ENCODE measurements at places on chromosomes 12 and 14. TPM values are rescaled to one million over a fixed set of nuclear protein-coding genes. Genes with fewer than 3 reads are reported as not detected.

GRCh38 chr12:55681142-55682077 lies 26.3 kb downstream of the ITGA7 start:
- peak; percentile 54 for DNase-seq
- H3K27me3 ChIP-seq, result no peaks in the 10 kb centered on the region
- H3K27ac ChIP-seq, result peak overlapping the region; percentile 82
- peaks cover 24% of the 10 kb centered on the region for H3K4me1 ChIP-seq

GRCh38 chr12:30795410-30796312 lies 40.9 kb upstream of the CAPRIN2 start:
- H3K27me3 ChIP-seq, result peaks cover 26% of the 10 kb centered on the region
- peaks cover 22% of the 10 kb centered on the region for H3K4me1 ChIP-seq
- DNase-seq, result peak; percentile 51
- H3K27ac ChIP-seq, result peak overlapping the region; percentile 49
- H3K36me3 ChIP-seq, result no peaks in the 10 kb centered on the region
- peak overlapping the region; percentile 76 for H3K4me3 ChIP-seq

DNA sequence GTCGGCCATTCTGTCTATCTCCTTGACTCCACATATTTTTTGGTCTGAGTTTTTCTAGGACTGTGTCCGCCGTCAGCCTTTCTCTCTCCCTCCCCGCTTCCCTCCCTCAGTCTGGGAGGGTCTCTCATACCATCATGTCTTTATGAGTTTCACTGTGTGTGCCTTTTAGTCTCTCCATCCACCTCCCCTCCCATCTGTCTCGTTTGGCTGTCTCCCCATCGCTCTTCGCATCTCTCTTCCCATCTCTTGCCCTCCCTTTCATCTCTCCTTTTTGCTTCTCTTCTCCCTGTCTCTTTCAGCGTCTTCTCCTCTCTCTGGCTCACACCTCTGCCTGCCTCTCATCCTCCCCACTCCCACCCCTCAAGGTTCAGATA lies 6.9 kb upstream of the CISTR start:
- H3K27me3 ChIP-seq, result peaks cover 59% of the 10 kb centered on the region
- H3K4me1 ChIP-seq, result peaks cover 20% of the 10 kb centered on the region
- no peak overlapping the region for H3K4me3 ChIP-seq
- H3K27ac ChIP-seq, result no peak overlapping the region
- no peaks in the 10 kb centered on the region for H3K36me3 ChIP-seq

DNA sequence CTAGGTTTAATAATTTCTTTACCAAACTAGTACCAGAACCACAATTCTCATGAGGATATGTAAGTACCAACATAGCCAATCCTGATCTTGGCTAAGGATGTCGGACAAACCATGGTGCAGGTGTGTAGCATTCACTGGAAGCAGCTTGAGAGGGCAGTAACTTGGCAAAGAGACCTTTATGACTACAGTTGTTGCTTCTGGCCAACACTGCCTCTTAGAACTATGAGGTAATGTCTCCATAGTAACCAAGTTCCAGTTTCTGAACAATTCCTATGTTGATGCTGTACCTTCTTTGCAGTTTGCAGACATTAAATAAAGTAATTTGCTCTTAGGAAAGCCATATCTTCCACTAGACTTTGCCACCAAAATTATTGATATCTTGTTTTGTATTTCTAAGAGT lies at the start of gene LMNTD1:
LMNTD1 (minus strand) TSS at position 186 of the 400 bp plus-strand sequence. CDS start 324 bp downstream, outside the sequence.
- no peak within 1 kb of the TSS for H3K4me3 ChIP-seq
- no peaks in the 10 kb centered on the region for H3K36me3 ChIP-seq
- DNase-seq, result no peak
- no peaks in the 10 kb centered on the region for H3K27me3 ChIP-seq
- H3K4me1 ChIP-seq, result no peaks in the 10 kb centered on the region

- peaks cover 58% of the 10 kb centered on the region for H3K27me3 ChIP-seq
- no peaks in the 10 kb centered on the region for H3K36me3 ChIP-seq
- H3K4me3 ChIP-seq, result no peak overlapping the region
- no peak overlapping the region for H3K27ac ChIP-seq
- DNase-seq, result no peak
Measured at GRCh38 chr12:52708010-52708409, 4.7 kb upstream of the KRT77 start.

DNA sequence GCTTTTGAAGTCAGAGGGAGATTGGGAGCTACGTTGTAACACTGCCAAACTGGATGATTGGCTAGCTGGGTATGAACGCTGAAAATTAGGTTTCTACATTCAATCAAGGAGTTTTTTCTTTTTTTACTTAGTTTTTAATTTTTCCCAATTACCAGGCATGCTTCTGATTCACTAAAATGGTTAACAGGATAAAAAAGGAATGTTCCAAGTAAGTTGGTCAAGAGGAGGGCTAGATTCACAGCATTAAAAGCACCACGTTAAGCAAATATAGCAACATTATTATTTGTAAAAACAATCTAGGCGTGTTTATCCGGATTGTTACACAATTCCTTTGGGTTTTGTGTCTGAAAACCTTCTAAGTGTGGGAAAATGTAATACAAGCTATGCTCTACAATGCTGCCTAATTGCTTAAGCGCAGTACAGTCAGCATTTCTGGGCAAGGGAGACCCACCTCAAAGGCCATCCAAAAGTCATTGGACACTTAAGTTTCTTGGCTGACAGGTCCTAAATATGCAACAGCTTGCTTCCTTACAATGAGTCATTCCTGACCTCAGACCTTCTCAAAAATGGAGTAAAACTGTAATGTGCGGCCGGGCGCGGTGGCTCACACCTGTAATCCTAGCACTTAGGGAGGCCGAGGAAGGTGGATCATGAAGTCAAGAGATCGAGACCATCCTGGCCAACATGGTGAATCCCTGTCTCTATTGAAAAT lies 1.2 kb downstream of the RPLP0 start:
- H3K27ac ChIP-seq, result peak overlapping the region; percentile 94
- H3K36me3 ChIP-seq, result peaks cover 42% of the 10 kb centered on the region
- DNase-seq, result no peak

- DNase-seq, result no peak
- H3K27me3 ChIP-seq, result peaks cover 91% of the 10 kb centered on the region
- H3K4me3 ChIP-seq, result no peak overlapping the region
Measured at GRCh38 chr14:101446387-101446969, 114.8 kb upstream of the DIO3 start.

Gene FAM181A
- not detected for total RNA-seq

Gene PLEKHG7
- not detected for total RNA-seq

Gene PLD4
- total RNA-seq, result 0.44 TPM

Gene P2RX7
- total RNA-seq, result 1.6 TPM

Measured in left ventricle myocardium inferior (tissue), 1 donor.